ENCODE measurements at places on chromosomes 5 and 9.
A peak's percentile ranks its signal among the peaks of the same experiment; 100 is the strongest.

DNA sequence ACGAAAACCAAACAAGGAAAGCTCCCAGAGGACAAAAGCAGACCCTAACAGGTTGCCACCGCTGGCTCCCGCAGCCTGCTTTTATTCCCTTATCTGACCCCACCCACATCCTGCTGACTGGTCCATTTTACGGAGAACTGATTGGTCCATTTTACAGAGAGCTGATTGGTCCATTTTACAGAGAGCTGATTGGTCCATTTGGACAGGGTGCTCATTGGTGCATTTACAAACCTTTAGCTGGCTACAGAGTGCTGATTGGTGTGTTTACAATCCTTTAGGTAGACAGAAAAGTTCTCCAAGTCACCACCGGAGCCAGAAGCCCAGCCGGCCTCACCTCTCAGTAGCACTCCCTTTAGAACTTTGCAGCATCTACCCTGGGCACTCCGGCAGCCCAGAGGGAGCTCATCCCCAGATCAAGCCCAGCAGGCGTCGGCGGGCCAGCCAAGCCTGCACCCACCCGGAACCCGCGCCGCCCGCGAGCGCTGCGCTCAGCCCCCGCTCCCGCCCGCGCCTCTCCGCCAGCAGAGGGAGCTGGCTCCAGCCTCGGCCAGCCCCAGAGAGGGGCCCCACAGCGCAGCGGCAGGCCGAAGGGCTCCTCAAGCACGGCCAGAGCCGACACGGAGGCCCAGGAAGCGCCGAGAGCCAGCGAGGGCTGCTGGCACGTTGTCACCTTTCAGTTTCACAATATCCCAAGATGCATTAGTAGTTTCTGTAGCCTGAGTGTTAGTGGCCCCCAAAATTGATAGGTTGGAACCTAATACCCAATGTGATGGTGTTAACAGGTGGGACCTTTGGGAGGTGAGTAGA, 35.3 kb upstream of the CLPTM1L start:
- peak; percentile 76 for DNase-seq

GRCh38 chr5:158317507-158317906, 458.6 kb upstream of the CLINT1 start:
- no peak for DNase-seq

- peak; percentile 20 for DNase-seq
These were observed 158.7 kb upstream of the IER5L start for GRCh38 chr9:129336601-129337331.

DNA sequence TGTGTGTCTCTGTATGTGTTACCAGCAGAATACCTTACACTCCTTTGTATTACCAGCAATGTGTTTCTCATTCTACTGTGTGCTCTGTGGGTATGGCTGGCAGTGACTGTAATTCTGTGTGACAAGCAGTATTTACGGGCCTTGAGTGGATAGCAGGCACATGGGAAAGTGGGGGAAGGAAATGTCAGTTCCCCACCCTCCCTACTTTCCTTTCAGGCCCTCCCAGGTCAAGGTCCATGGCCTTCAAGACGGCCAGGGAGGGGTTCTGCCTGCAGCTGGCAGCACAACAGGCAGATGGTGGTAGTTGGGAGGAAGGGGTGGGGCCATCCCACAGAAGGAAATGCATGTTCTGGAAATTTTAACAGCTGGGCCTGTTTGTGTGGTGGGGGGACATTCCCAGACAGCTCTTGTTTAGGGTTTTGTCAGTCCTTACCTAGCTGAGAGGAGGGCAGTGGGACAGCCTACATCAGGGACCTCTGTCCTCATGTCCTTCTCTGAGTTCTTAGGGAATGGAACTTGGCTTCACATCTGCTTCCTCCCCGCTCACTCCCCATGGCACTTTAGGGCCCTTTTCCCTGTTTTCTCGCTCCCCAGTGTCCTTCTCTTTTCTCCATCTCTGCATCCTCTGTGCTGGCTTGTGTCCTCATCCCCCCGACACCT, 14.6 kb upstream of the TNIP1 start:
- peak; percentile 39 for DNase-seq

DNA sequence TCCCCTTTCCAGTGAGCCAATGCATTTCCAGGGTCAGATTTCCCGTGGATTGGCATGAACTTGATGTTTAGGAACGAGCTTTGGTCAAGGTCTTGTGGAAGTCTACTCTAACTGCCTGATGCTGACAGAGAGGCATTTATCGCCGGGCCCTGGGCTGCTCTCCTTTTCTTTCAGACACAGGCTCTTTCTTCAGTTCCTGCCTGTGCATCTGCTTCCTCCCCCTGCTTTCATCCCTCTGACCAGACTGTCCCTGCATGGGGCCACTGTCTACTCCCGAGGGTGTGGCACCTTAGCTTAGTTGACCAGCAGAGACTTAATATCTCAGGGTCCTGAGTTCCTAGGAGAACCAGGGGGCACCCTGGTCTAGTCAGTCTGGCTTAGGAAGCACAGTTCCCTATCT, 41.2 kb downstream of the RALGPS1 start:
- DNase-seq: no peak
